ENCODE measurements at places on chromosomes 13 and 19.

DNA sequence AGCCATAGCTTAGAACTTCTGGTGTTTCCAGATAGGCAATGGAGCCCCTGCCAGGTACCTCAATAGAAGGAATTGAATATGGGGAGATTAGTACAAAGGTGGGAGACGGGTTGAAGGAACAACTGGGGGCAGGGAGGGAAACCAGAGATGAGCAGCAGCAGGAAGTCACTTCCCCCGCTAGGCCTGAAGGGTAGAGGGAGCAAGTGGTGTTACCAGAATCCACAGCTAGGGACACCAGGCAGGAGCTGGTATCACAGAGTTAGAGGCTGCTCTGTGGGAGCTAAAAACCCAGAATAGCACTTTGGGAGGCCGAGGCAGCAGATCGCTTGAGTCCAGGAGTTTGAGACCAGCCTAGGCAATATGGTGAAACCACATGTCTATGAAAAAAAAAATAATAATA lies 15.3 kb upstream of the HNRNPUL1 start:
- no peak for DNase-seq

GRCh38 chr19:54448040-54448773 lies 792 bp upstream of the LENG8 start:
- DNase-seq, result no peak

DNA sequence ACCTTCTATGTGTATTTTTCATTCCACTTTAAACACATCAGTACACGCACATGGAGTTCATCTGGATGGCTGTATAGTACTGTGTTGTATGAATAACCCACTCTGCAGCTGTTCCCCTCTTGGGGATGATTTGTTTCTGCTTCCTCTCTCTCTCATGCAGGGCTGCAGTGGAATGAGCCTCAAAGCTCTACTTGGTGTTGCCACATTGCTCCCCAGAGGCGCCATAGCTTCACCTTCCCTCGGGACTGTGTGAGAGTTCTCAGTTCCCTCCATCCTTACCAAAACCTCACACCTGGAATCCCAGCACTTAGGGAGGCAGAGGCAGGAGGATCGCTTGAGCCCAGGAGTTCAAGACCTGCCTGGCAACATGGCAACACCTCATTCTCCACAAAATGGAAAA lies 28.4 kb upstream of the GPR183 start:
- DNase-seq, result no peak

- DNase-seq, result no peak
Observed at GRCh38 chr13:100506154-100506553, 82.4 kb downstream of the GGACT start.

DNA sequence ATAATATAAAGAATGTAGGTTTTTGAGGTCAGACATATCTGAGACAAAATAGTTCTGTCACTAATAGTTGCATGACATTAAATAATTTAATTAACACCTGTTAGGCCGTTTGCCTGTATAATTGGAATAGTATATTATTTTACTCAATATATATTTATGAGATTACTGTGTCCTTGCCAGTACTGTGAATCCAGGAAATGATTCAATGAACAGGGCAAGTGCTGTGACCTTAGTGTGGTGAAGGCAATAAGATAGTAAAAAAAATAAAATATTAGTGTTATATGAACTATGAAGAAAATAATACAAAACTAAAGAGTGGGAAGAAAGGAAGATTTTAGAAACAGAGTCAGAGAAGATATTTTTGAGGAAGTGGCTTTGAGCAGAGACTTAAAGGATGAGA lies 403.7 kb downstream of the PCDH9 start:
- DNase-seq, result no peak

DNA sequence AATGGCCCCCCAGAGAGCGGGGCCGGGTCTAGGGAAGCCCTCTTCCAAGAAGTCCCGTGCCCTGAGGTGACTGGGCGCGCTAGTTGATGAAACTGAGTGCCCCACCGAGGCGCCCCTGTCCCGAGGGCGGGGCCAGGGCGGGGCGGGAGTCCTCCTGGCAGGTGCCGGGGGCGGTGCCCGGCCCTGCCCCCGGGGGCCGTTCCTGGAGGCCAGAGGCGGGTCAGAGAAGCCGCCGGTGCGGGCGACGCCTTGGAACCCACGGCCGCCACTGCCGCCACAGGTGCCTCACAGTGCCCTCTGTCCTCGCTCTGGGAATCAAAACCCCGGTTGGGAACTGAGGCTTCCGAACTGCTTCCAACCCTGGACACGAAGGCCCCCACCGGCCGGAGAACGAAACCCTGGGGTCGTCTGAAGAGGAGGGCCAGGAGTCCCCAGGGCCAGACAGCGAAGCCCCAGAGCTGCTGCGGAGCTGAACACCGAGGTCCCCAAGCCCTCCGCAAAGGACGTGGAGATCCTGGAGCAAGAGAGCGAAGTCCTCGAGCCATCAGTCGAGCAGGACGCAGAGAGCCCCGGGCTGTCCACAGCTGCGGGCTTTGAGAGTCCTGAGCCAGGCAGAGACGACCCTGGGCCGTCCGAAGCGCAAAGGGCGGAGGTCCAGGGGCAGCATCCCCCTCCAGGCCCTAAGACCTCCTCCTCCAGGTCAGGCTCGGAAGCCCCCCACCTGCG lies at the start of gene MISP3:
Gene MISP3, plus strand, starts transcription at position 252 of the 726 bp plus-strand sequence. CDS start 524 bp downstream, outside the sequence.
- no peak for DNase-seq

DNA sequence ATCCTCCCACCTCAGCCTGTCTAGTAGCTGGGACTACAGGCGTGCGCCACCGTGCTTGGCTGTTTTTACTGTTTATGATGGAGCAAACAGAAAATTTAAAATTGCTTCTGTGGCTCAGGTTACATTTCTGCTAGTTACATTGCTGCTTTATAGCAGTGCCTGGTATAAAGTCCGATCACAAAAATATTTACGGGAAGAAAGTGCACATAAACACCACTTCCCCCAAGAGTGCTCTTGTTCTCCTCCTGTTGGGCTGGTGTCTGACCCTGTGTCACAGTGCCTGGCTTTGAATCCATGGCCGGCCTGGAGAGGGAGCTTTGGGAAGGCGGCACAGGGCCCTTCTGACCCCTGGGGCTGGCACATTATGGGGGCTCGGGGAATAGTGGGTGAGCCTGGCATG lies 11.9 kb downstream of the PRKACA start:
- no peak for DNase-seq

GRCh38 chr13:97448503-97449251 lies 14.7 kb downstream of the RAP2A start:
- no peak for DNase-seq

DNA sequence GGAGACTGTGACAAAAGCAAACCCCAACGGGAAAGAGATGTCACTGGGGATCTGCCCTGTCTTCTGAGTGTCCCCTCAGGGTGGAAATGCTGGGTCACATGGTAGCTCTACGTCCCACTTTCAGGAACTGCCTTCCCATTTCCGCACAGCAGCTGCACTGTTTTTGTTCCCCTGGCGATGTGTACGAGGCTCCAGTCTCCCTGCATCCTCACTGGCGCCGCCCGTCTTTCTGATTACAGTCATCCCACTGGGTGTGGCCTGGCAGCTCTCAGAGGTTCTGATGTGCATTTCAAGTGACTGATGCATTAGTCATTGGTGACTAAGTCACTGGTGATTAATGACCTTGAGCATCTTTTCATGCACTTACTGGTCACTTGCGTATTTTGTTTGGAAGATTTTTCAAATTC lies 21.2 kb downstream of the PCID2 start:
- no peak for DNase-seq

DNA sequence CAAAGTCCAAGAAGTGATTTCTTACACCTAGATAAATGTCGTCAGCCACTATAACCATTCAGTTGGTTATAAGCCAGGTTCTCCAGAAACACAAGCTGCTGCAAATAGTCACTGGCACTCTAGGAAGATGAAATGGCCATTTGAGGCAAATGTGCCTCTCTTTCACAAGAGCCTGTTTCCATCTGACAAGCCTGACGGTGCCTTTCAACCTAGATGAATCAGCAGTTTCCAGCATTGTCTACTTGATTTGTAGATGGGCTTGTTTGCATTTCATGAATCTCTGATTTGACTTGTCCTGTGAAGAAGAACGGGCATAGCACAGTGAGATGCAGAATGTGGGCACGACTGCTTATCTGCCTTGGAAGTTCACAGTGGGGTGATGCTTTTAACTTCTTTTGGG lies 327.2 kb downstream of the LMO7 start:
- DNase-seq, result no peak

- DNase-seq, result no peak
Observed at GRCh38 chr13:46810440-46810839, 13.5 kb upstream of the ESD start.

DNA sequence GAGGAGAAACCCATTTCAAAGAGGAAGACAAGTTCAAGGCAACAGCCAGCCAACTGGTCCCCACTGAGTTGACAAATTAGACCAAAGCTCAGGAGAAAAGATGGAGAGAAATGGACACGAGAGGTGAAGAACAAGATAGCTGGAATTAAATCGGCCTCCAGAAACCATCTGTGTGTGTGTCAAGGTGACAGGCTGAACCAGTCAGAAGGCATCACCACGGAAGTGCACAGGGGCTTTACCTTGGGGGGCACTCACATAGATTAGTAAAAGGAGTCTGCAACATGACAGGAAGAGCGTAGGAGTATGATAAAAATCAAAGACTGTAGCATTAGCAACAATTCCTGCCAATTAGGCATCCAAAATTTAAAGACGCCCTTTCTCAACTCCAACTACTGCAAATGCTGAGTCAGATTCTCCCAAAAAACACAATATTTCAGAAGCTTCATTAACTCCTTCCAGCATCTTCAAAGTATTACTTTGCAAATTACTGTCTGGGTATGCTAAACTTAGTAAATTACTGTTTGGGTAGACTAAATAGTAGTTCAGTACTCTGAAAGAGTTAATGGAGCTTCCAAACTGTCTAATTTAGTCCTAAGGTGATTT lies 66.2 kb downstream of the FOXO1 start:
- no peak for DNase-seq

GRCh38 chr19:10245189-10245939 lies 6.7 kb upstream of the MRPL4 start:
- DNase-seq, result no peak

DNA sequence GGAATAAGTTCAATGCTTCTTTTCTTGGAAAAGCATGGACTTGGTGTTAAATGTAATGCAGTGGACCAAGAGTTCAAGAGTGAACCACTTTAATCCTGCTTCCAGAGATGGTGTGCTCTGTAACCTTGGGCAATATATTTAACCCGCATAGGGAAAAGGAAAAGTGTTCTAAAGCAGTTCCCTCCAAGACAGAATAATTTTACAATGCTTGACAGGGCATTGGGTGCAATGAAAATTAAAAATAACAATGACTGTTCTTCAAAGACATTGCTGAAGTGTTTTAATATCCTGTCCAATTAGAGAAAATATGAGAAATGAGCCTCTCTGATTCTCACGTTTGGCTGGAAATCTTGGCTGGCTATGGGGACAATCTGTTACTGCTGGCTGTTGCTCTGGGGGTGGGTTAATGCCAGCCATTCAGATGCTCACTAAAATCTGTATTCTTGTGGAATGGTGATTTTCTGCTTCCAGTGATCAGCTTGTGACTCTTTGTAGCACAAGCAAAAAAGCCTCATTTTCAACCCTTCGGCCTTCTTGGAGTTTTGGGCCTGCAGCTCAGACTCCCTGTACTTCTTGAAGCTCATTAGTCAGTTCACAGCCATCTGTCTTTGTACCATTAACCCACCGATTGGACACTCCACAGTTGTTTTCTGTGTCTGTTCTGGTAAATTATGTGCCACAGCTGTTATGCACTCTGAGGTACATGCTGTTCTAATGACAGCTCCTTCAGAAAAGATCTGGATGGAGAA lies 310.6 kb downstream of the LMO7 start:
- no peak for DNase-seq

DNA sequence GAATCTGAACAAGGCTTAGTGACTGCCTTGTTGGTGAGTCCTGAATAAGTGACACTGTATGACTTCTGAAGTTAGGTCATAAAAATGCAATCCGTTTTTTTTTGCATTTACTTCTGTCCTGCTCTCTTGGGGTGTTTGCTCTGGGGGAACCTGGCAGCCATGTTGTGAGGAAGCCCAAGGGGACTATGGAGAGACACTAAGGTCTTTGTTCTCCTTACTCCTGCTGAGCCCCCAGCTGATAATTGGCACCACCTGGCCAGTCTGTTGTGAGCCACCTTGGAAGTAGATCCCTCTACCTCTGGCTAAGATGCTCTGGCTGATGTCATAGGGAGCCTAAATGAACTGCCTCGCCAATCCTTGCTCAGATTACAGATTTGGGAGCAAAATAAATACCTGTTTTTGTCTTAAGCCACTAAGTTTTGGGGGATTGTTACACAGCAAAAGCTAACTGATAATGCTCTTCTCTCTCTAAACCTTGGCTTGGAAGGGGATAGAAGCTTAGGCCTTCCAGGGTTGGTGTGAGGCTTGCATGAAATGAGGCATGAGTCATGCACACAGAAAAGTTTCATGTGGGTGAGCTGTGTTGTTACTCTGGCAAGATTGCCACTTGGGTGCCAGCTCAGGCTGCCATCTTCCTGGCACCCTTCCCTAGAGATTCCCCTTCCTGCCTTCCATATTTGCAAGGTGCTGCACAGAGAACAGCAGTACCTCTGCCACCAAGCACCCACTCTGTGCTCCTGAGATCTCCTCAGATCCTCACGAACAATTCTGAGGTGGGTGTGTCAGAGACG lies 10.1 kb downstream of the TUBB4A start:
- DNase-seq, result no peak

DNA sequence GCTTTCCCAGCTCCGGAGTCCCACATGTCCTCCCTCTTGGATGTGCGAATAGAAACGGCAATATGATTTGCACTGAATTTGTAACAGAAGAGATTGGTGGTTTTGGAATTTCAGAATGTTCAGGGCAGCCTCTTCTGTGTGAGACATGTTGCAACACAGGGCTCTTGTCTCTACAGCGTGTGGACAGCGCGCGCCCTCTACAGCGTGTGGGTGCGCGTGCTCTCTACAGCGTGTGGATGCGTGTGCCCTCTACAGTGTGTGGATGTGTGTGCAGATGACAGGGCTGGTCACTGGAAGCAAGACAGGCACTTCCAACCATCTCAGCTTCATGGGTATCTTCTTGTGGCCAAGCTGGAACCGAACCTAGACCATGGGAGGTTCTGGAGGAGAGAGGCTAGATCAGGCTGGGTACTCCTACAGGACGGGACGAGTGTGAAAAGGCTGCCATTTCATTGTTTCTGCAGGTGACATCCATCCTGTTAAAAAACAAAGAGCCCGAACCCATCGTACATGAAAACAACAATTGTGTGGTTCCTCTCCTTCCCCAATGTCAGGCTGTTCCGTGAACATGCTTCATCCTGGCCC lies 78.4 kb downstream of the TEX29 start:
- no peak for DNase-seq

DNA sequence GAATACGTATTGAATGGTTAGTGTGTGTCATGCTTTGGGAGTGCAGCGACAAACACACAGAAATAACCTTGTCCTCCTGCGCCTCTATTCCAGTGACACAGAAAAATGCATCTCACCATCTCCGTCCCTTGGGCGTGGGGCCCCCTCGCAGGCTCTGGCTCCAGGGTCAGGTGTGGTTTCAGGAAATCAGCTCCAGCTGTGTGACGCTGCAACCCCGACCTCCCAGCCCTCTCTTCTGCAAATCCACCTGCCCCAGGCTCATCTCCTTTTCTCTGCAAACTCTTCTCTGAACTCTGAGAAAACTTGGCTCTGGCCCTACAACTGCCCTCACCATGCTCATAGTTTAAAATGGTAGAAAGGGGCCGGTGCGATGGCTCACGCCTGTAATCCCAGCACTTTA lies 51.3 kb upstream of the ZNF536 start:
- no peak for DNase-seq

DNA sequence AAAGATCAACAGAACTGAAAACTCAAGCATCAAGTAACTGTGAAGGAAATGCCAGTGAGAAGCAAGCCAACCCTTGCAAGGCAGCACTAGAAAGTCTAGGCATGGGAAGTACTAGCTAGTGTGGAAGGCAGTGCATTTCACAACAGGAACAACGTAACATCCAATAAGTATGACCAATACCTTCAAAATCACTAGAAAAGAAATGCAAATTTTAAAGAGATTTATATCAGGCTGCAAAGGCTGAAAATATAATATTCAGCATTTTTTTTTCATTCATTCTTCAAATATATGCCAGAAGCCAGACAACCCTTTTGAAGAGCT lies 121.9 kb downstream of the DLEU7 start:
- no peak for DNase-seq
